AG09309 (cell line): ENCODE measurements at places on chromosomes 3 and 15.

GRCh38 chr3:193702967-193703366, 110.0 kb downstream of the OPA1 start:
- peak; percentile 21 for DNase-seq

GRCh38 chr15:64001148-64001547, 45.1 kb downstream of the DAPK2 start:
- no peak for DNase-seq

- no peak for DNase-seq
These were observed 86.7 kb upstream of the SELENOK start for GRCh38 chr3:53978386-53978785.

- DNase-seq = no peak
These were observed 6.1 kb downstream of the VIPR1 start for GRCh38 chr3:42508562-42508961.

GRCh38 chr15:73560501-73561117, 72.6 kb downstream of the NPTN start:
- DNase-seq = peak; percentile 40

DNA sequence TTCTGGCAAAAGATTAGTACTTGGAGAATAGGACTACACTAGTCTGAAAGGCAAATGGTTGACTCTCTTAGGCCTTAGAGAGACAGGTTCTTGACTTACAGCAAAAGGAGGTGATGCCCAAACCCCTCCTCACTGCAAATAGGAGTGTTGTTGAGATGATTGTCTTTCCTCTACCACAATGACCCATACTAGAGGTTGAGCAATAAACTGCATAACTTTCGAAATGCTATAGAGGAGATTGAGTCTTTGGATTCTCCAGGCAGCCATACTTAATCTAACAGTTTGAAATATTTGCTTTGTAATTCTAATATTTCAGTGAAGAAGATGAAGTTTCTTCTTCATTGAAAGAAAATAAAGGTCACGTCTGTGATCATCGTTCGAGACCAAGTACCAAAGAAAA, 498.5 kb upstream of the GBE1 start:
- DNase-seq = no peak

DNA sequence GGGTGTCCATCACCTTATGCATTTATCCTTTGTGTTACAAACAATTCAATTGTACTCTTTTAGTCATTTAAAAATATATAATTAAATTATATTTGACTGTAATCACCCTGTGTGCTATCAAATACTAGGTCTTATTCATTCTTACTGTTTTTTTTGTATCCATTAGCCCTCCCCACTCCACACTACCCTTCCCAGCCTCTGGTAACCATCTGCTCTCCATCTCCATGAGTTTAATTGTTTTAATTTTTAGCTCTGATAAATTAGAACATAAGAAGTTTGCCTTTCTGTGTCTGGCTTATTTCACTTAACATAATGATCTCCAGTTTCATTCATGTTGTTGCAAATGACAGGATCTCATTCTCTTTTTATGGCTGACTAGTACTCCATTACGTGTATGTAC, 16.8 kb downstream of the C3orf20 start:
- no peak for DNase-seq

DNA sequence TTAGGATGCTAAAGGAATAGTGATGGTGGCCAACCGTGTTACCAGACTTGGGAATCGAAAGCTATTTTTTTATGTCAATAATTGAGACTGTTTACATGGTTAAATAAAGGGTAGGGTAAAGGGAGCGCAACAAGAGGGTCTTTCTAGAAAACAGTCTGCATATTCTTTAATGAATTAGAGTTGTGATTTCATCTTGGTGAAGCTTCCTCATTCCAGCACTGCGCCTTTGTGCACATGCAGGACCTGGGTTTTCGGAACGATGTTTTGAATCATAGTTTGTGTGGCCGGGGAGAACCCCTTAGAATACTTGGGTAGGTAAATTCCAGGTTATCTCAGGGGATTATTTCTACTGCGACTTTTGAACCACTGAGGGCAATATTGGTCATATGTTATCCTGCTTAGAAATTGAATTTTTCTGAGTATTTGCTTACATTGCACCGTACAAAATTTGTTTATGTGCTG, 1.3 kb downstream of the PIK3CA start:
- no peak for DNase-seq

DNA sequence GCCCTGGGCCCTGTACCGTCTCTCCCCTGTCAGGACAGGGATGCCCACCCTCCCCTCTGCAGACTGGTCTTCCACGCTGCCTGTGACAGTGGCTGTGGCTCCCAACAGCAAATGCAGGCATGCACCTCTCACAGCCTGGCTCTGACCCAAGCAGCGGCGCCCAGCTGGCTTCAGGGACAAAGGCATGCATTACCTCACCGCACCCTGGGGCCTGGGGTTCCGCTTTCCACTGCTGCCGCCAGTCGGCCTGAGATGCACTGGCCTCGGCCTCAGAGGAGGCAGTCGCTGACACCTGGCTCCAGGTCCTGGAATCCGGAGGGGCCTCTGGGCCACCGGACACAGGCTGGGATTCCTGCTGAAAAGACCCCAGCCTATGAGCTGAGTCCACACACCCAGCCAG, 70.3 kb downstream of the SCN5A start:
- DNase-seq = no peak

DNA sequence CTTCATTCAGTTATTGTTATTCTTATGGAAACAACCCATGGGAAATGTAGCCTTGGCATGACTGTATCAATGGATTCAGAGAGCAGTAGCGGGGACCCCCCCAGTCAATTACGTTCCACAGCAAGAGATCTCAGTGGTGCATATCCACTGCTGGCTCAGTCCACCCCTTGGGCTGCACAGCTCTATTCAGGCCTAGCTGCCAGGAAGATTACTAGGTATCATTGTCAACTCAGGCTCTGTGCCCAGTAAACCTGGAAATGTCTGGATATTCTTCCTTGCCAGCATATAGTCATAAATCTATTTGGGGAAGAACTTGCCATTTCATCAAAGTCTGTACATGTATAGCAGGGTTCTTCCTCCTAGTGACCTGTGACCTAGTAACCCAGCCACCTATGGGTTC, 128.1 kb upstream of the CCDC54 start:
- DNase-seq = no peak
